ENCODE measurements at places on chromosomes 7 and 10.
A peak's percentile ranks its signal among the peaks of the same experiment; 100 is the strongest.

- DNase-seq, result no peak
Measured at GRCh38 chr7:98763441-98763840, 106.4 kb downstream of the TMEM130 start.

GRCh38 chr10:6336016-6336415 is 133.3 kb downstream of the PFKFB3 start:
- no peak for DNase-seq

- peak; percentile 29 for DNase-seq
Measured at GRCh38 chr10:71078454-71079145, 133.8 kb upstream of the UNC5B start.

DNA sequence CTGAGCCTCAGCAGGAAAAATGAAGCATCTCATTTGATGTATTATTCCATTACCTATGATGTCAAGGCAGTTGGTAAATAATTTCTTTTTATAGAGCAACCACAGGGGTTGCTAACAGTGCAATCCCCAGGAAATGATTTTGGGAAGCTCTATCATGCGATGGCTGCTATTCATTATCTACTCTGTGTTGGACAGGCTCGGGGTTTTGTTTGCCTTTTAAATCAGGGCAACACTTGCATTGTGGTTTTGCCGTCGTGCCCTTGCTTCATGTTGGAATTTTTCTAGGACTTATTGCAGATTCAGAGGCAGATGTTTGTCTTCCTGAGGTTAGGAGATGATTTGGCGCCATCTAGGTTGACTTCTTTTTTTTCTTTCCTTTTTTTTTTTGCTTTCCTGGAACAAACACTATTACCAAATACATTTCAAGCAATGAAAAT is 128.4 kb downstream of the BICC1 start:
- no peak for DNase-seq

- DNase-seq, result no peak
Measured at GRCh38 chr7:112665709-112666108, 124.5 kb downstream of the TMEM168 start.

DNA sequence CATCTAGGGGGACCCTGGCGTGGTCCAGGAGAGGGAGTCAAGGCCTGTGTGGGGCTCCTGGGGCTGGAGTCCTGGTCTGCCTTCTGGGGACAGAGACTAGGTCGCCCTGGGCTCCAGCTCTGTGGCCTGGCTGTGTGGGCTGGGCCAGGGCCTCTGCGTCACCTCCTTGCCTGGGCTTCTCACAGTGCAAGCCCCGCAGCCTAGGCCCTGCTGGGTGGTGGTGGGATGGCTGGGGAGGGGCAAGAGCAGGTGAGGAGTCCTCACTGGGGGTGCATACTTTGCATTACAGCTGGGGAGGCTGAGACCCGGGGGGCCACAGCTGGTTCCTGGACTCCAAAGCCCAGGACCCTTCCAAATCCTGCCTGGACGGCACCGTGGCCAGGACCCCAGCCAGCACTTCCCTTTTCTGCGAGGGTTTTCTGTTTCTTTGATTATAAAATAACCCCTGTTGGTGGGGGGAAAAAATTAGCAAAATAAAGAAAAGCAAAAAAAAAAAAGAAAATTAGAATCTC is 23.5 kb downstream of the PWWP2B start:
- DNase-seq, result no peak

DNA sequence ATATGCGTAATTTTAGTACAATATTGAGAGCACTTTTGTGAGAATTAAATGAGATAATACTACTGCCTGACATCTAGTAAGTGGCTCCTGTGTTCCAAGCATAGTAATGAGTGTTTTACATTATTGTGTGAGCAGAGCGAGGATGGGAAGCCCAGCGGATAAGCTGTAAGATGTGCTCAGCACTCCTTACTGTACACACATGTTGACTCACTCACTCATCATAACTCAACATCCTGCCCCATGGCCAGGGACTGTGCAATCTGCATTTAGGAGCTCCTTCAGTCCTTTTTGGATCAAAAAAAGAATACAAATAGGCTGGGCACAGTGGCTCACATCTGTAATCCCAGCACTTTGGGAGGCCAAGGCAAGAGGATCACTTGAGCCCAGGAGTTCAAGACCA is 72.9 kb upstream of the NEBL start:
- no peak for DNase-seq

DNA sequence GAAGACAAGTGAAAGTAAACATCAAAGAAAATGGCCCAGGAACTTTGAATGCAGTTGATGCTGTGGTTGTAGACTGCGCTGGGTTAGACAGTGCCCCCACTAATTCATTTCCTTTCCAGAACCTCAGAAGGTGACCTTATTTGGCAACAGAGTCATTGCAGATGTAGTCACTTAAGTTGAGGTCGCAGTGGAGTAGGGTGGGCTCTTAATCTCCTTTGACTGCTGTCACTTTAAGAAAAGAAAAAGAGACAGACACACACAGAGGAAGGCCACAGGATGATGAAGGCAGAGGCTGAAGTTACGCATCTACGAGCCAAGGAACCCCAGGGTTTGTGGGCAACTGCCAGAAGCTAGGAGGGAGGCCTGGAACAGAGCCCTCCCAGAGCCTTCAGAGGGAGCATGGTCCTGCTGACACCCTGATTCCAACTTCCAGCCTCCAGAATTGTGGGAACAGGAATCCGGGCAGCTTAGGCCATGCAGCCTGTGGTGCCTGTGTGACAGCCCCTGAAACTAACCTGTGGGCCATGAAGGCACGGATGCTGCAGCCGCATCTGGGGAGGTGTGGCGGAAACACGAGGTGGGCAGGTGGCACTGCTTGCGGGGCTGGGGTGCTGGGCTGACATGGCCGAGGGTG is 107.6 kb downstream of the PRKAG2 start:
- no peak for DNase-seq

GRCh38 chr10:27659786-27660185 is 85.8 kb downstream of the MKX start:
- no peak for DNase-seq

DNA sequence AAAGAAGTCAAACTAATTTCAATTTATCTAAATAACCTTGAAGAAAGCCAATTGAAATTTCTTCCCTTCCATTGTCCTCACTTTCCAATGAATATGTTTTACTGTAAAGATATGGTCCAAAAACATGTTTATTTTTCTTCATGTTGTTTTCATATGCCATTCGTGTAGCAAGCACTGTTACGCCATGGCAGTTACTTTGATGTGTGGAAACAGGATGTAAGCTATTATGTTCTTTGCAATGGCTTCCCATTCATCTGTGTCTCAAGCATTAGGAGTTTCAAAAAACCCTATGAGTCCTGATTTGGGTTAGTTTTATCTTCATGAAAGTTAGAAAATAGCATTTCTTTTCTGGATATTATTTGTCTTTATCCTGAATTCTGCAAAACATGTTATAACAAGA is 31.0 kb downstream of the GPR141 start:
- no peak for DNase-seq

- no peak for DNase-seq
Measured at GRCh38 chr10:18246967-18247366, 106.7 kb downstream of the CACNB2 start.

DNA sequence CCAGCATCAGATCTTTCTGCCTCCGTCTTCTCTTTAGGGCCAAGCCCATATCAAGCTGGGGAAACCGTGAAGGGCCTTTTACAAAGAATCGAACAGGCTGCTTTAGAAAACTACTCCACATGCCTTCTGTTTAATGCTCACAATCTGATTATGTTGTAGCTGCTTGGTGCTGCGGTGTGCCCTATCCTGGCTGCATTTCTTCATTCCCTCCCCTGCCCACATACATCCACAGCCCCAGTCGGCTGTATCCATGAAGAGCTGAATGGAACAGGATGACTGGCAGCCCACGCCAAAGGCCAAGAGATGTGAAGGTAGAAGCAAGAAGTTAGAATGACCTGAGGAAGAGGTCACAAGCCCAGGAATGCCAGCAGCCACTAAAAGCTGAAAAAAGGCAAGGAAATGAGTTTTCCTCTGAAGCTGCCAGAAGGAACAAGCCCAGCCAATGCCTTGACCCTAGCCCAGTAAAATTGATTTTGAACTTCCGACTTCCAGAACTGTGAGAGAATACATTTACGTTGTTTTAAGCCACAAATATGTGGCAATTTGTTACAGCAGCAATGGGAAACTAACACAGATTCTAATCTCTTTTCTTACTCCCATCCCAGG is 22.2 kb downstream of the TAS2R41 start:
- DNase-seq, result no peak

DNA sequence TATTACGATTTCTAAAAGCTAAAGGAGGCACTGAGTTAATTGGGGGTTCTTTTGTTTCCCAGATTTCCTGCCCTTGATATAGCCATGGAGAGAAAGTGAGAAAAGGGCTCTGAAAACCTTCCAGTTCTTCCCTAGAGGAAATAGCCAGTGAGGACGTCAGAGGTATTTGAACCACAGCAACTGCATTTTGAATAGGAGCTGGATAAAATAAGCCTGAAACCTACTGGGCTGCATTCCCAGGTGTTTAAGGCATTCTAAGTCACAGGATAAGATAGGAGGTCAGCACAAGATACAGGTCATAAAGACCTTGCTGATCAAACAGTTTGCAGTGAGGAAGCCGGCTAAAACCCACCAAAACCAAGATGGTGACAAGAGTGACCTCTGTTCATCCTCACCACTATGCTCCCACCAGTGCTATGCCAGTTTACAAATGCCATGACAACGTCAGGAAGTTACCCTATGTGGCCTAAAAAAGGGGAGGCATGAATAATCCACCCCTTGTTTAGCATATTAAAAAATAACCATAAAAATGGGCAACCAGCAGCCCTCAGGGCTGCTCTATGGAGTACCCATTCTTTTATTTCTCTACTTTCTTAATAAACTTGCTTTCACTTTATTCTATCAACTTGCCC is 85.1 kb upstream of the FRMD4A start:
- DNase-seq, result no peak

DNA sequence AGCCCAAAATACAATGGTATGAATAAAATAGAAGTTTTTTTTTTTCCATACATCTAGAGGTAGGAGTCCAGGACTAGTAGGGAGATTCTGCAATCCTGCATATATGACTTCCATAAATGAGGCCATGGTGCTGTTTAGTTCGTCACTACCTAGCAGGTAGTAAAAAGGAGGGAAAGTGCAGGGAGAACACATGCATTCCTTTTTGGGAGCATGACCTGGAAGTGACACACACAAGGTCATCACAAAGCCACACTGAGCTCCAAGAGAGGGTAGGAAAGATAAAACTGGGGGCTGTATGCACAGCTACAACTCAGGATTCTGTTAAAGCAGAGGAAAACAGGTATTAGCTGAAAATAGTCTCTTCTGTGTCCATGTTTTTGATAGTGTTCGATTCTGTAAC is 2.2 kb downstream of the CROT start:
- no peak for DNase-seq

- DNase-seq, result no peak
Measured at GRCh38 chr7:37482953-37483352, 34.3 kb upstream of the ELMO1 start.

- DNase-seq, result peak; percentile 88
Measured at GRCh38 chr10:29496341-29497162, 138.2 kb downstream of the SVIL start.

GRCh38 chr10:60621018-60621417 is 157.3 kb upstream of the CDK1 start:
- DNase-seq, result no peak

- no peak for DNase-seq
Measured at GRCh38 chr10:34576797-34577196, 238.3 kb downstream of the PARD3 start.

DNA sequence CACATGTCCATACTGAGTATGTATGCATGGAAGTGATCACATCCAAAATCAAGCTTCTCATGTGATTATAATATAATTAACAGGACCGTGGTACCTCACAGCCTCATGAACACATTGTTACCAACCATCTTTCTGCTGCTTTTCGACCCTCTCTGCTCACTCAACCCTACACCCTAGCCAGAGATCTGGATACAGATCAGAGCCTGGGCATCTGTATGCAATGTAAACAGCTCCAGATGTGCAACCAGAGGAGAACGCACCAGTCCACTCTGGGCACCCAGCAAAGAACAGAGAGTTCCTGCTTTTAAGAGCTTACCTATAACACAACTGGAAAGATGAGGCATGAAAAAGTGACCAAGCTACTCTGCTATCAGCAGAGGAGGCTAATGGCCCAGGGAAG is 145.1 kb downstream of the FGFR2 start:
- DNase-seq, result no peak

DNA sequence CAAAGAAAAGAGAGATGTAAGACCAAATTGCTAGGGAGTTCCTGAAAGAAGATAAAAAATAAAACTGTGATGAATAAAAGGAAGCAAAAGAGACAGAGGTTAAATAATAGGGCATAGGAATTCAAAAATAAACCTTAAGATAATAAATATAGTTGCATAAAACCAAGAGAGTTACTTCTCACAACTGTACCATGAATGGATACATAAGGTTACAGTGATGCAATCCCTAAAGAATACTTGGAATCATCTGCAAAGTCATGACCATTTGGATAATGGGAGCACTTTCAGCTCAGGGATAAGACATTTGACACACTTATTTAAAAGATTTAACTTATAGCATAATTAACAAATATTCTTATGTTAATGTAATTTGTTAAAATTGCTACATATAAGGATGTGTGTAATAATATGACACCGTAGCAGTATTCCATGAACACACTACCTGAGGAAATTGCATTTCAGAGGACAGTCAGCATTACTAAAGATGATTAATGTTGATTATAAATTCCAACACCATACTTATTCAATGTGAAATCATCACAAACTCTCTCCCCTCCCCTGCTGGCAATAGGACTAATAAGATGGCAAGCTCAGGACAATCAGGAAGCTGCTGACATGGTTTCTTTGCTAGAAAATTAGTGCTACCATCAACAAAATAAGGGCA is 202.1 kb upstream of the AKR1E2 start:
- DNase-seq, result no peak

GRCh38 chr7:43328336-43328735 is 215.9 kb downstream of the HECW1 start:
- DNase-seq, result no peak

GRCh38 chr10:60188548-60188947 is 201.1 kb downstream of the ANK3 start:
- no peak for DNase-seq

DNA sequence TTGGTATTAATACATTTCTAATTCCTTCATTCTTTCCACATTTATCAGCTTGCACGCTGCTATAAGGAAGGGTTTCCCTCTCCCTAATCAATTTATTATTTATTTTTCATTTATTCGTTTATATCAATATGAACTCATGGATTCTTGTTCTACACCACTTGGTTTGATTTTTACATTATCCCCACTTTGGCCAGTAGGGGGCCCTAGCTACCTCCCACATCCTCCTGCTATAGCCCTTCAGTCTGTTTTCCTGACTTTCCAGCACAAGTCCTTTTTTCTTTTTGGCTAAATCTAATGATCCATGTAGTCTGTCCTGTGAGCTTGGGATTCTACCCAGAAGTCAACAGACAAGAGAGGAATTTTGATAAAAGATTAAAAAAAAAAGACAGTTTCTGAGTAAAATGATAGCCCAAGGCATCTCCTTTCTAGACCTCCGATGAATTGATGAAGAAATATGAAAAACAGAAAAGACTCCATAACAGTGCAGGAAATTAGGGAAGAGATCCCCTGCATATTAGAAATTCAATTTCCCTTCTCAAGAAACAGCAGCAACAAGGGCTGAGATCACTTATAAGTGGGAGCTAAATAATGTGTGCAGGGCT is 47.7 kb downstream of the LYZL2 start:
- no peak for DNase-seq
